ENCODE measurements at places on chromosomes 16 and 17.

DNA sequence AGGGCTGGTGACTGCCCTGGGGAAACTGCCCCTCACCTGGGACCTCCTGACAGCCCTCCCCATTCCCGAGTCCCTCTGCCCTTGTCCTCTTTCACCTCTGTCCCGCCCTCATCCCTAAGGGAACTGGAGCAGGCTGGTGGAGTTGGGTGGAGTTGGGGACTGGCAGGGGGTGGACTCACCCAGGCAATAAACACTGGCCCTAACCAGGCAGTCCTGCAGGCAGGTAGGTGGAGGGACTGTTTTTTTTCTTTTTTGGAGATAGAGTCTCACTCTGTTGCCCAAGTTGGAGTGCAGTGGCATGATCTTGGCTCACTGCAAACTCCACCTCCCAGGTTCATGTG is 11.7 kb downstream of the GCGR start:
- H3K4me3 ChIP-seq = no peak overlapping the region
- DNase-seq = no peak
- H3K36me3 ChIP-seq = no peaks in the 10 kb centered on the region
- H3K4me1 ChIP-seq = no peaks in the 10 kb centered on the region
- peaks cover 3% of the 10 kb centered on the region for H3K27me3 ChIP-seq
- H3K27ac ChIP-seq = no peak overlapping the region

DNA sequence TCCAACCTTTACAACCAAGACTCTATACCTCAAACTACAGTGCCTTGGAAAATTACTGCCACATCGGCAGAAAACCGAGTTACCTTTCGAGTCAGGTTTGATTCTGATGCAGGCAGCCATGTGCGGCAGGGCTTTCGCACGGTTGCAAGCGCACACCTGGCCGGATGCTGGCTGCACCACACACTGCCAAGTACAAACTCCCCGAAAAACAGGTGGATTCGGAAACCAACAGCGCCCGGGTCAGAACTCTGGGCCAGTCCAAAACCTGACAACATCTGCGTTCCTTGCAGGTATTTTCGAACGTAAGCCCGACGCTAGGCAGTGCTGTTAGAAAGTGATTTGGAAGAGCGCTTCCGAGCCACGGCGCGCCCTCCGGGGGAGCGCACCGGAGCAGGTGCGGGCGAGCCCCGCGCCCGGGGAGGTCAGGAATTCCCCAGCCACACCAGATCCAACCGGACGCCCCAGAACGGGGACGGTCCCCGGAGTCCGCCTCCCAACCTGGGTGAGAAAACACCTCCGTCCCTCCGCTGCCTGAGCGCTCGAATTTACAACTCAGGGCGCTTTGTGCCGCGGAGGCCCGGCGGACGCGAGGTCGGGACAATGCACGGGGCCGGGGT is 1.2 kb downstream of the USP7 start:
- H3K4me3 ChIP-seq = peak overlapping the region; percentile 90
- peak overlapping the region; percentile 90 for H3K27ac ChIP-seq
- DNase-seq = peak; percentile 20

DNA sequence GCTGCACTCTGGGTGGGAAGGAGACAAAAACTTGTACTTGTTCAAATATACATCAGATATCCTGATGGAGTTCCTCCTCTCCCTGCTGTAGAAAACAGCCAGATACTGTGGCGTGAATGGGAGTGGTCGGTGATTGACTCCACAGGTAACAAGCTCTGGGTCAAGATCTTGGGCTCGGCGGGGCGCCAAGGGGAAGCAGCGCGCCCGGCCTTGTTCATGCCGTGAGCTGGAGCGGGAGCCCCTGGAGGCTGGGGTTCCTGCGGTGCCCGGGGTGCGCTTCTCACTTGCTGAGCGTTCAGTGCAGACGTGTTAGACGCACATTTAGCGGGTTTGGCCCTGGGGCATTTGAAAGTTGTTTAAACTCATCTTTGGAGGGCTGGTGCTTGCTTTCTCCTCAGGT is 44.4 kb downstream of the BANP start:
- no peaks in the 10 kb centered on the region for H3K36me3 ChIP-seq
- no peak overlapping the region for H3K27ac ChIP-seq
- no peaks in the 10 kb centered on the region for H3K4me1 ChIP-seq
- H3K4me3 ChIP-seq = no peak overlapping the region
- no peak for DNase-seq

GRCh38 chr17:40462343-40463121 is 19.3 kb downstream of the IGFBP4 start:
- no peak overlapping the region for H3K4me3 ChIP-seq
- no peaks in the 10 kb centered on the region for H3K36me3 ChIP-seq
- peaks cover 5% of the 10 kb centered on the region for H3K4me1 ChIP-seq
- no peak for DNase-seq

- H3K4me1 ChIP-seq = no peaks in the 10 kb centered on the region
- no peak overlapping the region for H3K27ac ChIP-seq
- no peak for DNase-seq
- no peaks in the 10 kb centered on the region for H3K36me3 ChIP-seq
Observed at GRCh38 chr16:77443357-77444146, 8.7 kb upstream of the ADAMTS18 start.

DNA sequence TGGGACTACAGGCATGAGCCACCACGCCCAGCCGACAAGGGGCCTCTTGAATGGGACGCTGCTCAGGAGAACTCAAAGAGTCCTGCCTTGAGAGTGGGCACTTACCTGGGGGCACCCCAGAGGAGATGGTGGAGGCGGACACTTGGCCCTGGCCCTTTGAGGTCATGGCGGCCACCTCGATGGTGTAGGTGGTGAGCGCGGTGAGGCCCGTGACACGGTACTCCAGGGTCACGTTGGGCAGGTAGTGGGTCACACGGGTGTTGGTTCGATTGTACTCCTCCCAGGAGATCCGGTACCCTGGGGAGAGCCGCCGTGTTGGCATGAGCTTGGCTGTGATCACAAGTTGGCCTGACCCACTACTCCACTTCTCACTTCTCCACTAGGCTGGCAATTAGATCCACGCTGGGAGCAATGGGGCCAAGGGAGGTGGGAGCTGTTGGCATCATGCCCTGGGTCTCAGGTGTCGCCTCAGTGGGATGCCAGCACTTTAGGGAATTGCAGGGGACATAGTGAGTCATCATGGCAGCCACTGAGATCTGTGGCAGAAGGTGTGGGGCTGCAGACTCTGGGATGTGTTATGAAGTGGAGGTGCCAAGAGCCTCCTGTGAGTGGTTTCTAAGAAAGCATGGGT is 89.2 kb upstream of the CDC42EP4 start:
- H3K4me3 ChIP-seq = no peak overlapping the region
- no peaks in the 10 kb centered on the region for H3K36me3 ChIP-seq
- no peaks in the 10 kb centered on the region for H3K27me3 ChIP-seq
- no peak overlapping the region for H3K27ac ChIP-seq
- no peak for DNase-seq

GRCh38 chr16:3461151-3461550 is 17.7 kb downstream of the NAA60 start:
- H3K27me3 ChIP-seq = no peaks in the 10 kb centered on the region
- peak; percentile 45 for DNase-seq
- H3K4me1 ChIP-seq = peaks cover 35% of the 10 kb centered on the region

DNA sequence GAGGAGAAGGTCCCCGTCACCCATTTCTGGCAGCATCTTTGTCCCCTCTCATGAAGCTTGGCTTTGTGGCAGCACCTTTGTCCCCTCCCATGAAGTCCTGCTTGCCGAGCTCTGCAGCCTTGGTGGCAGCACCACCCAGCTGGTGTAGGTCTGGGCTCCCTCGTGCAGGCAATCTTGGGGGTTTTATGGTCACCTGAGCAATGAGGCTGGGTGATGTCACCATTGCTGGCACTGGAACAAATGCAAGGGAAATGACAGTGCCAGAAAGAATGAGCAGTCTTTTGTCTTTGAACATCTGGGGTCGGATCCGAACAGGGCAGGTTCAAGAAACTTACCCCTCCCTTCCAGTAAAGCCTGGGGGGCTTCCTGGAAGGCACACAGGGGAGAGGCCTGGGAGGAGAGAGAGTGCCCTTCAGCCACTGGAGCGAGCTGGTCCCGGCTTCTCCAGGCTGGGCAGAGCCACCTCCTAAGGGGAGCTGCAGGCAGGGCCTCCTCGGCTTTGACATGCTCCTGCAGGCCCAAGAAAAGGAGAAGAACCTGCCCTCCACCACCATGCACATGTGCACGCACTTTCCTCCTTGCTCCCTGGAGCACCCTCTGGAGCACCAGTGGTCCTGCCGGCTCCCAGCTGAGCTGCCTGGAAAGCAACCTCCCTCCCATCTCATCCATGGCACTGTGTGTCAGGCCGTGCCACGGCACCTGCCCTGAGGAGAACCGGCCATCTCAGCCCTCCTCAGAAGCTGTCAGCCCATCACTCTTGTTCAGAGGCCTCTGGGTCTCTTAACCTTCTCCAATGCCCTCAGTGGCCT is 16.0 kb downstream of the BTBD17 start:
- H3K27me3 ChIP-seq = peaks cover 26% of the 10 kb centered on the region
- H3K4me1 ChIP-seq = no peaks in the 10 kb centered on the region
- DNase-seq = no peak
- no peaks in the 10 kb centered on the region for H3K36me3 ChIP-seq

GRCh38 chr16:11474617-11475291 is 112.0 kb downstream of the LITAF start:
- H3K36me3 ChIP-seq = no peaks in the 10 kb centered on the region
- no peak overlapping the region for H3K27ac ChIP-seq
- no peak overlapping the region for H3K4me3 ChIP-seq
- H3K27me3 ChIP-seq = peaks cover 4% of the 10 kb centered on the region
- no peak for DNase-seq

DNA sequence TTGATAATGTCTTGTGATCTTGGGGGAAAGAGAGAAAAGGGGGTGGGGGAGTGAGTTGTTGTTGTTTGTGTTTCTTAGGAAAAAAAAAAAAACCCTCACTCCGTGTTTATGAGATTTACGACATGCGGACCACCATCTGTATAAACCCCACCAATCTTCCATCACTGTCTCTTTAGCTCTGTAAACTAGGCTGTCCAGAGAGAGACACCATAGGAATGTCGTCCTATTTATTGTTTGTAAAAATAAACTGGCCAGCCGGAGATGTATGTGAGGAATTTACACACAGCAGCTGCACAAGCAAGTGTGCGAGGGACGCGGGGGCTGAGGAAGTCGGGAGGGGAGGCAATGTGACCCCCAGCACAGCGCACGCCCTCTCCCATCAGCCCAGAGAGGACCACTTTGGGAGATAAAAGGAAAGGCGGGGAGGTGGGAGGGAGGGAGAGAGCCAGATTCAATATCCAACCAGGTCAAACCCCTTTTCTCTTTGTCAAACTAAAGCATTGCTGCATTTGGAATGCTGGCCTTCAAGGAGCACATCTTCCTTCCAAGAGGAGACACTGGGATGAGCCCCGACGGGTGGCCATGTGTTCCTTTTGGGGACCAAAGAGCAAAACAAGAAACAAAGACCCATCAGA is 136.2 kb upstream of the SALL1 start:
- no peak overlapping the region for H3K27ac ChIP-seq
- H3K27me3 ChIP-seq = peaks cover 5% of the 10 kb centered on the region
- DNase-seq = no peak
- no peaks in the 10 kb centered on the region for H3K36me3 ChIP-seq

- no peak for DNase-seq
- peaks cover 2% of the 10 kb centered on the region for H3K36me3 ChIP-seq
- no peak overlapping the region for H3K27ac ChIP-seq
- no peaks in the 10 kb centered on the region for H3K27me3 ChIP-seq
- H3K4me1 ChIP-seq = no peaks in the 10 kb centered on the region
- H3K4me3 ChIP-seq = no peak overlapping the region
Observed at GRCh38 chr17:79072544-79072943, 2.1 kb upstream of the ENGASE start.

GRCh38 chr17:83006515-83007455 is 72.6 kb upstream of the METRNL start:
- DNase-seq = no peak
- H3K4me3 ChIP-seq = no peak overlapping the region
- no peaks in the 10 kb centered on the region for H3K36me3 ChIP-seq
- no peaks in the 10 kb centered on the region for H3K4me1 ChIP-seq
- no peaks in the 10 kb centered on the region for H3K27me3 ChIP-seq
- H3K27ac ChIP-seq = no peak overlapping the region

DNA sequence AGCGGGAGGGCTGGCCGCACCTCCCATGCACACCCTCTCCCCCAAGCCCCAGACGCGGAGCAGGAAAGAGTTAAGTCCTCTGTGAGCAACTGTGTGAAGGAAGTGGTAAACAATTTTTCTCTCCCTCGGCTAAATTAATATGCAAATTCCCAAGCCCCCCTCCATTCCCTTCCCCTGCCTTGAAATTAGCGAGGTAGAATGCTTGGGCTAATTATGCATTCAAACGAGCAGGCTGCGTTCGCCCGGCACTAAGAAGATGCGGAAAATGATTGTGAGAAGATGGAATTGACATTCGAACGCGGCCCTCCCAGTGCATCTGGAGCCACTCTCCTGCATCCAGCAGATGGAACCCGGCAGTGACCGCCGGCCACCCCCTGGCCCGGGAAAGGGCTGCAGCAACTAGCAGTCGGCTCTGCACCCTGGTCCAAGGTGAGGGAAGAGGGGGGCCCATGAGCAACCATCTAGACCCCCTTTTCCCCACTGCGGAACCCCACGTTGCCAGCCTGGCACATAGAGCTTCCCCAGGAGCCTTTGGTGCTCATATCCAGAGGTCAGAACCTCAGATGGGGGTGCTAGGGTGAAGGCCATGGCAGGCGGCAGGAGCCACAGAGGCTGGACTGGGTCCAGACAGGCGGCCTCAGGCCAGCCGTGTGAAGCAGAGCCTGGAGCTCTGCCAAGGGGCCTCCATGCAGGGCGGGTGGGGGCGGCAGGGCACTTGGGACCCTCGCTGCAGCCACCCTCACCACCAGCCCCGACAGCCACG is 49.1 kb upstream of the ACSF3 start:
- H3K4me1 ChIP-seq = peaks cover 22% of the 10 kb centered on the region
- DNase-seq = no peak
- no peak overlapping the region for H3K4me3 ChIP-seq
- peaks cover 18% of the 10 kb centered on the region for H3K27me3 ChIP-seq

- H3K36me3 ChIP-seq = no peaks in the 10 kb centered on the region
- DNase-seq = no peak
- H3K27me3 ChIP-seq = no peaks in the 10 kb centered on the region
- no peak overlapping the region for H3K4me3 ChIP-seq
- no peak overlapping the region for H3K27ac ChIP-seq
Observed at GRCh38 chr16:53884748-53885147, 180.8 kb downstream of the FTO start.

GRCh38 chr16:22337849-22338635 is 36.4 kb downstream of the CDR2 start:
- H3K4me3 ChIP-seq = no peak overlapping the region
- H3K27ac ChIP-seq = no peak overlapping the region
- H3K36me3 ChIP-seq = peaks cover 36% of the 10 kb centered on the region
- no peaks in the 10 kb centered on the region for H3K4me1 ChIP-seq
- no peak for DNase-seq

DNA sequence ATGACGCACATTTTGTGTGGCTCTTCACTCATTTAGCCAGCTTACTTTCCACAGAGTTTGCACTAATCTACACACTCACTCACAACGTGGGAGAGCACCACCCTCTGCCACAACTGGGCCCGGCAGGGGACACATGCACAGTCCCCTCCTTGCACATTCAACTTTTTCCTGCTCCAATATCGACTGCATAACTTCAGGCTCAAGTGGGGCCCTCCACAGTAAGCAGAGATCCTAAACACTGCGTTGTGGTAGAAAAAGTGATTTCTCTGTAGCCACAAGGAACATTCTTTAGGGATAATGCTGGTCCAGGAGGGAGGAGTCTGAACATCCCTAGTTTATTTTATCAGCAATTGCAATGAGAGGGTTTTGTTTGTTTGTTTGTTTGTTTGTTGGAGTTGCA is 40.0 kb downstream of the MRPS23 start:
- H3K36me3 ChIP-seq = no peaks in the 10 kb centered on the region
- H3K27me3 ChIP-seq = peaks cover 4% of the 10 kb centered on the region
- no peak for DNase-seq
- no peak overlapping the region for H3K27ac ChIP-seq

GRCh38 chr16:64459821-64460220 is 662.0 kb downstream of the CDH11 start:
- peak; percentile 30 for DNase-seq
- no peaks in the 10 kb centered on the region for H3K4me1 ChIP-seq
- H3K27ac ChIP-seq = no peak overlapping the region
- no peak overlapping the region for H3K4me3 ChIP-seq

Measured in A673 (cell line).